NCI-H510A (cell line): ENCODE measurements at places on chromosomes 5 and 9.

- no peak for DNase-seq
Measured at GRCh38 chr9:108244686-108245085, 611.1 kb downstream of the ACTL7B start.

GRCh38 chr5:77394064-77394715 lies 97.9 kb downstream of the WDR41 start:
- no peak for DNase-seq

GRCh38 chr5:113900816-113901215 lies 387.3 kb downstream of the YTHDC2 start:
- no peak for DNase-seq

- peak; percentile 47 for DNase-seq
Measured at GRCh38 chr5:143177263-143177983, 226.1 kb downstream of the NR3C1 start.

GRCh38 chr5:73867345-73868335 lies 241.6 kb downstream of the ARHGEF28 start:
- DNase-seq = no peak

GRCh38 chr9:86955561-86955960 lies 8.3 kb upstream of the GAS1 start:
- DNase-seq = no peak

GRCh38 chr5:168346417-168346816 lies 55.0 kb downstream of the WWC1 start:
- DNase-seq = no peak
